ENCODE measurements at places on chromosomes 5 and 9.

- DNase-seq, result no peak
Measured at GRCh38 chr5:61051267-61051666, 106.3 kb downstream of the NDUFAF2 start.

GRCh38 chr9:73148447-73148937, 3.2 kb upstream of the ANXA1 start:
- DNase-seq, result no peak

- DNase-seq, result no peak
Measured at GRCh38 chr9:88749420-88749819, 214.4 kb downstream of the NXNL2 start.

DNA sequence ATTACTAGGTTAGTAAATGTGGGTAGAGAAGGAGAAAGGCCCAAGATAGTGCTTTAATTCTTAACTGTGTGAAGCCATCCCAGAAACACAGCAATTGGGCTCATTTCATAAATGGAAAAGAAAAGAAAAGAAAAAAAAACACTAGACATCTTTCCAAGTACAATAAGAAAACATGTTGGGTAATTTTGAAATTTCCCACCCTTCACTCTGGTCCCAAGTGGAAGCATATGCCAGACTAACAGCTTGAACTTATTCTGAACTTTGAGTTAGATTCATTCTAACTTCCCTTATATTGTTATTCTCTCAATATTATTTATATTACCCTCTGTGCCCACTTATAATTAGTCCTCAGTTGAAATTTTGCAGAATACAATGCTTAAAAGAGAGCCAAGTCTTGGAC, 113.4 kb upstream of the GHR start:
- no peak for DNase-seq

GRCh38 chr5:5370059-5370774, 52.3 kb upstream of the ICE1 start:
- no peak for DNase-seq

- DNase-seq, result no peak
Measured at GRCh38 chr5:77743181-77743580, 33.0 kb downstream of the TBCA start.

GRCh38 chr5:91742550-91742949, 359.4 kb upstream of the ARRDC3 start:
- no peak for DNase-seq

GRCh38 chr5:36521838-36522745, 84.3 kb upstream of the SLC1A3 start:
- no peak for DNase-seq

GRCh38 chr9:14315875-14316601, 2.1 kb upstream of the NFIB start:
- DNase-seq, result no peak

DNA sequence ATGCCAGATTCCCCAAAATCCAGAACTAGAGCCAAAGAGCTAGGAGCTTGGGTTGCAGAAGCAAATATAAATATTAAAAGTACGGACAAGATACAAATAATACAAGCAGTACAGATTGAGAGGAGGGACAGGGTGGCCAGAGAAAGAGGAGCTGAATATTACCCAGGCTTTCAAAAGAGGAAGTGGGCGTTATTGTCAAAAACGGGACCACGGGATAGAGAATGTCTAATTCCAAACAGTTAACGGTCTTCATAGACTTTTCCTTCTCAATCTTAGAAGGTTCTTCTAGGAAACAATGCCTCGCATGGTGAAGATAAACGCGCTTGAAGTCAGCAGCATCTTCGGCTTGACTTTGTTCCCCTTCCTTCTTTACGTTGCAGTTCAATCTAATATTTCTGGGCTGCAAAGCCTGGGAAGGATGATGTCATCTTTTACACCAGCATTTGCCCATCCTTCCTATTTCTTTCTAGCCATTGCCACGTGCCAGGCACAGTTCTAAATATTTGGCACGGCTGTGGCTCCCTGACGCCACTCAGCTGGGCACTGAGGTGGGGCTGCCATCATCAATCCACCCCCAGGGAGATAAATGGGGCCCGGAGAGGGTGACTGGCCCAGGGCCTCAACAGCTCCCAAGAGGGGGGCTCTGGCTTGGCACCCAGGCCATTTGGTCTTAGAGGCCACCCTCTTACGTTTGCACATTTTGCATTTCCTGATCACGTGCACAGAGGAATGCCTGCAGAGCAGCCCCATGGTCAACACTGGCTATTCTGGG, 16.3 kb upstream of the OLFM1 start:
- no peak for DNase-seq

DNA sequence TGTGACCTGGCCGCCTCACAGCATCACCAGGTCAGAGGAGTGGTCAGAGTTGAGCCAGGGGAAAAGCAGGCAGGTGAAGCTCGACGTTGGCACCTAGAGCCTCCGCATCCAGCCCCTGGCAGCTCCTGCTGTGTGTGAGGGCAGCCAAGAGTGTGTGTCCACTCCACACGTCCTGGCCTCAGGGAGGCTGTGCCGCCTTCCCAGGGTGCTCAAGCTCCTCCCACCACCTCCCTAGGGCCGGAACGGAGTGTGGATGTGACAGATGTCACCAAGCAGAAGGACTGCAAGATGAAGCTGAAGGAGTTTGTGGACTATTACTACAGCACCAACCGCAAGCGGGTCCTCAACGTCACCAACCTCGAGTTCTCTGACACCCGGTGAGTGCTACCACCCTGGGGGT, 72.5 kb downstream of the PHF2 start:
- DNase-seq, result no peak

DNA sequence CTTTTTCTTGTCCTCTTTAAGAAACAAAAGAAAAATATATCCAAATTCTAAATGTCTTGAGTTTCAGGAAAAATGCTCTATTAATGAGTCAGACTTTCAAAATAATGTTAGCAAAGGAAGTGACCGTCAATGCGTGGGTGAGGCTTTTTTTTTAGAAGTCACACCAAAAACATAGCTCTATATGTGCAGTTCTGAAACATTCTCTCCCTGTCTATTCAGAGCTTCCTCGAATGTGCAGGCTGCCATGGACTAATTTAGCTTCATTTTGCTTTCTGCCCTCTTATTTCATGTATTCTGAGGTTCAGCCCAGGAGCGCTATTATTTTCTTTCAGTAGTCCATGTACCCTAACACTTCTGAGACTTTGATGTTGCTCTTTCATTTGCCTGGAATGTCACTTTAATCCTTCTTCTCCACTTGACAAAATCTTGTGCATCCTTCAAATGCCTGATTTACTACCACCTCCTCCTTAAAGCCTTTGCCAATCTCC, 72.5 kb upstream of the RASA1 start:
- DNase-seq, result no peak

- no peak for DNase-seq
Measured at GRCh38 chr9:71604197-71605063, 163.9 kb downstream of the CEMIP2 start.

DNA sequence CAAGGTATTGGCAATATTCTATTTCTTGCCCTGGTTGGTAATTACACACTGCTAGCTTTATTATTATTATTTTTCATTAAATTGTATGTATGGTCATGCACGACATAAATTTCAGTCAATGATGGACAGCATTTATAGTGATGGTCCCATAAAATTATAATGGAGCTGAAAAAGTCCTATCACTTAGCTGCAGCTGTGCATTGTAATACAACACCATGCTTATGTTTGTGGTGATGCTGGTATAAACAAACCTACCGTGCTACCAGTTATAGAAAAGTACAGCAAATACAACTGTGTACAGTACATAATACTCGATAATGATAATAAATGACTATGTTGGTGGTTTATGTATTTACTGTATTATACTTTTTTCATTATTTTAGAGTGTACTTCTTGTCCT, 65.5 kb downstream of the NR3C1 start:
- no peak for DNase-seq

- no peak for DNase-seq
Measured at GRCh38 chr9:35500130-35500748, 10.3 kb downstream of the RUSC2 start.

- DNase-seq, result peak; percentile 55
Measured at GRCh38 chr9:126719618-126720031, 85.2 kb upstream of the ZBTB43 start.

DNA sequence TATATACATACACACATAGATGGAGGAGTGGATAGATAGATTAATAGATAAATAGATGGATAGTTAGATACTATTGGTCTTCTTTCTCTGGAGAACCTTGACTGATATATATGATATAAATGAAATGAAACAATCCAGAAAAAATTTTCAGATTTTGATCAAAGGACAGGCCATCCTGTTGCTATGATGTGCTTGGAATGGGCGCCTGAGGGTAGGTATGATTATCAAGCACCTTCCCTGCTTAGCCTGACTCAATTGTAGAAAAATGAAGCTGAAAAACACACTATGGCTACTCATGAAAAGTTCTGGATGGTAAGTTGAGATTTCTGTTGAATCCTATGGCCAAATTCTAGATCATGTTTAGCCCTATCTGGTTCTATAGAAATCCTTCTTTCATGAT, 266.5 kb upstream of the KLF4 start:
- DNase-seq, result no peak

- no peak for DNase-seq
Measured at GRCh38 chr9:37566716-37567115, 9.5 kb downstream of the FBXO10 start.

DNA sequence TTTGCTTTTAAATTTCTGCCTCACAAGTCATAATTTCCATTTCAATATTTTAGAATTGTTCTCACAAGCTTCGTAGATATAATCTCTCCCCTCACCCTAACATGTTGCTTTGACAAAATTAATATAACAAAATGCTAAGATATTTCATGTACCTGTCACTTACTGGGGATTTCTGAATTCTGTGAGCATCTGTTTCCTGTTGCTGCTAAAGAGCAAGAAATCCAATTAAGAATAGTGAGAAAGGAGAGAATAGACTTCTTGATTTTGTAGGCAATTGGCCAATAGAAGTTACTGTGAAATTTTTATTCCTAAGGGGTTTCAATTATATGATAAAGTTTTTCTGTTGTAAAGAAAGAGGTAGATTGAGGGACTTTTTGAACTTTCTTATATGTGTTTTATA, 796.5 kb upstream of the ARRDC3 start:
- no peak for DNase-seq

GRCh38 chr9:128094950-128095544, 27.0 kb downstream of the SLC25A25 start:
- no peak for DNase-seq

DNA sequence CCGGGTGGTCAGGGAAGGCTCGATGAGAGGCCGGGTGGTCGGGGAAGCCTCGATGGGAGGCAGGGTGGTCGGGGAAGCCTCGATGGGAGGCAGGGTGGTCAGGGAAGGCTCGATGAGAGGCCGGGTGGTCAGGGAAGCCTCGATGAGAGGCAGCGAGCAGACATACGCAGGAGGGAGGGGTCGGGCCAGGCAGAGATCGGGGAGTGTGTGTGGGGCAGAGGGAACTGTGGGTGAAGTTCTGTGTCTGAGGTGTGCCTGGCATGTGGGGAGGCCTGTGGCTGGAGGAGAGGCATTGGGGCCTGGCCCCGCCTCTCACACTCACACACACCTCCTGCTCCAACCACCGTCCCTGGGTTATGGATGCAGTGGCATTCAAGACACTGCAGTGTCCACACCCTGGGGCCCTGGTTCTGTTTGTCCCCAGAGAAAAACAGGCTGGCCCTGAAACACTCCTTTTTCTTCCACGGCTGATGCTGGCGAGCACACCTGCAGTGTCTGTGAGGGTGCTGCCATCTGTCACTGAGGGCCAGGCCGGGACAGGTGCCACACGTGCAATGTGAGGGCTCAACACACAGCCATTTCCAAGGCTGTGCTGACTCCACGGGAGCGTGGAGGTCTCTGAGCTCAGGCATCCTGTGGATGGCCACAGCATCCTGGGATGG, 6.5 kb upstream of the PLEKHG4B start:
- DNase-seq, result no peak

GRCh38 chr9:73135394-73135793, 16.3 kb upstream of the ANXA1 start:
- DNase-seq, result no peak

GRCh38 chr9:133773889-133774655, 35.9 kb upstream of the SARDH start:
- no peak for DNase-seq

- no peak for DNase-seq
Measured at GRCh38 chr5:72045692-72046091, 61.6 kb upstream of the MAP1B start.

GRCh38 chr9:136339173-136339957, 12.0 kb downstream of the GPSM1 start:
- DNase-seq, result no peak

DNA sequence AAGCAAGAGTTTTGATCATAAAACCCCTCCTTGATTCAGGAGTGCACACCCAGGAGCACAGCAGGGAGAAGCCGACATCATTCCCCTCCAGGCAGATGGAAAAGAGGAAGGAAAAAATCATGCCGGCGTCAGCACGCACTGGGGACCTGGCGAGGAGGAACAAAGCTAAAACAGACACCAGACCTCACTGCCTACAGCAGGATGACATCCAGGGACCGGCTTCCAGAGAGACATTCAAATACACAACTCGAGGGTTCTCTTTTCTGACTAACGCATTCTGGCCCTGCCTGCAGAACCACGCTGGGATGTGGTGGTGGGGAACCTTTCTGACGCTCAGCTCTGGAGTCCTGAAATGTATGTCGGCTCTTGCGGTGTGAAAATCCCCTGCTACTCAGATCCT, 2.7 kb downstream of the UBAC1 start:
- no peak for DNase-seq

GRCh38 chr9:113590991-113591898, 127.7 kb downstream of the RGS3 start:
- no peak for DNase-seq

DNA sequence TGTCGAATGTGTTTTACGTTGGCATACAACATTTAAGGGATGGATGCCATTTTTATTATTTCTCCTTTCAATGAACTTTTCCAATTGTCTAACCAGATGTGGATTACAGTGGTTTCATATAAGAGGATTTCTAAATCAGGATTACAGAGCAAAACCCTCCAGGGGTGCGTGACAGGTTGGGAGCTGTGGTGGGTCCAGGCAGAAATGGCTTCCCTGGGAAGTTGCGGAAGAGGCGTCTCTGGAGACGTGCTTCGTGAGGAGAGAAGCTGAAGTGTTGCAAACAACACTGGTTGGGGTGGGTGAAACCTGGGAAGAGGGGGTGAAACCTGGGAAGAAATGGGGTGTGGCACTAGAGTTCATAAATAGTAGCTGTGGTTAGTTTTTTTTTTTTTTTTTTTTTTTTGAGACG, 4.5 kb upstream of the RPL26L1 start:
- DNase-seq, result no peak

DNA sequence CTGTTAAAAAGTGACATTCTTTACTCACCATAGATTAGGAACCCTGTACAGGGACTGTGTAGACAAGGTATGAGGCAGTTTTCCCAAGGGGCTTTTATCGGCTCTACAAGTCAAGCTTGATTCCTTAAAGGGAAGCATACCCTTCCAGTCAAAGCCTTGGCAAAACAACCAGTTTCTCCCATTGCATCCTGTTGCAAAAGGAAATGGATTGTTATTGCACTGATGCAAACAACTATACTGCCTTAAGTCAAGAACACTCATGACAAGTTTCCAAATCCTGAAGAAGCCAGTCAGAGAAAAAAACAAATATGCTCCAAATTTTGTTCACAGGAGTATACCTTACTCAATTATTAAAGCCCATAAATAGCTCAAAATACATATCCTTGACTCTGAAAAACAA, 67.5 kb downstream of the RGMB start:
- DNase-seq, result no peak

GRCh38 chr5:180235077-180235476, 26.1 kb upstream of the RASGEF1C start:
- no peak for DNase-seq
